Progenitor cell of endocrine pancreas (in vitro differentiated cells): ENCODE measurements at places on chromosomes 3 and 15. TPM values are rescaled to one million over a fixed set of nuclear protein-coding genes. Genes with fewer than 3 reads are reported as not detected.

- no peaks in the 10 kb centered on the region for H3K27me3 ChIP-seq
- H3K4me3 ChIP-seq, result no peak overlapping the region
- peaks cover 4% of the 10 kb centered on the region for H3K36me3 ChIP-seq
- DNase-seq, result no peak
Observed at GRCh38 chr3:125103406-125103805, 47.6 kb upstream of the HEG1 start.

DNA sequence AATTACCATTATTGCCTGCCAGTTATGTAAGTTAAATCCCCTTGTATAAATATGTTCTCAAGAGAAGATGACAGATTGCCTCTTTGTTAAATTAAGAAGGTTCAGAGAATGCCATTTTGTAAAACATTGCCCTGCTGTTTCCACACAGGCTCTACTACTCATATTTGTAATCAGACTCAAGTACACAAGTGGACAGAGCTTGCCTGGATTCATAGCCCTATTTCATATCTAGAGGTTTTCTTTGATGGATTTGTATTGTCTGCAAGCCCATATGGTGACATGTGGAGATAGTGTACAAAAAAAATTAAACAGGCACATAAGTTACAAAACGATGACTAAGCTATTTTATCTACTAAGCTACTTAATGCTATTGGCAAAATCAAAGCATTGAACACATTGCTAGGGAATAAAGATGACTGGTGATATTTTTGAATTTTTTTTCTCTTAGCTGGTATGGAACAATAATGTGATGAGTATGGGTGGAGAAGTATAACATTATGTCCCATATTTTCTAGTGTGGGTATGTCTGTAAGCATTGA lies 1286.6 kb upstream of the ALCAM start:
- H3K36me3 ChIP-seq, result no peaks in the 10 kb centered on the region
- H3K4me1 ChIP-seq, result no peaks in the 10 kb centered on the region
- no peaks in the 10 kb centered on the region for H3K27me3 ChIP-seq
- no peak overlapping the region for H3K4me3 ChIP-seq

- H3K27ac ChIP-seq, result peak overlapping the region; percentile 91
- no peaks in the 10 kb centered on the region for H3K27me3 ChIP-seq
- H3K4me3 ChIP-seq, result no peak overlapping the region
Observed at GRCh38 chr3:190594171-190594570, 80.3 kb downstream of the IL1RAP start.

GRCh38 chr3:53948174-53948573 lies 56.5 kb upstream of the SELENOK start:
- no peaks in the 10 kb centered on the region for H3K4me1 ChIP-seq
- H3K27ac ChIP-seq, result no peak overlapping the region
- peaks cover 7% of the 10 kb centered on the region for H3K27me3 ChIP-seq
- no peak for DNase-seq
- peaks cover 2% of the 10 kb centered on the region for H3K36me3 ChIP-seq
- no peak overlapping the region for H3K4me3 ChIP-seq

DNA sequence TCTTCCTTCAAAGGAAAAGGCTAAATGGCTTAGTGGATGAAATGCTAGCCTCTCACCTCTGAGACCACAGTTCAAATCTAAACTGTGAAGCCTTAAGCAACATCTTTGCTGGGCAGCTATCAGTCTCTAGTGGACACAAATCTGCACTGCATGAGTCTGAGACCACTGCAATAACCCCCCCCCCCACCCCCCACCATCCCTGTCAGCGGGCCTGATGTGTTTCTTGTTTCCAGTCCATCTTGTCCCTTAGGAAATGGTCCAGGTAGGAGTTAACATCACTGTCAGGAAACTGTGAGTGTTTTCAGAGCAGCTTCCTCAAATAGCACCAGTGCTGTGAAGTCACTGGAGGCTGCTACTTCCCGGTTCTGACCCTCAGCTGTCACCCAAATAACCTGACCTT lies 140.6 kb upstream of the TMCO5A start:
- peaks cover 7% of the 10 kb centered on the region for H3K27me3 ChIP-seq
- H3K27ac ChIP-seq, result no peak overlapping the region
- H3K4me1 ChIP-seq, result peaks cover 20% of the 10 kb centered on the region

- H3K27me3 ChIP-seq, result peaks cover 51% of the 10 kb centered on the region
- H3K27ac ChIP-seq, result no peak overlapping the region
- H3K36me3 ChIP-seq, result no peaks in the 10 kb centered on the region
- H3K4me1 ChIP-seq, result peaks cover 40% of the 10 kb centered on the region
- DNase-seq, result no peak
Observed at GRCh38 chr15:70169147-70169546, 71.4 kb upstream of the TLE3 start.

- peaks cover 13% of the 10 kb centered on the region for H3K36me3 ChIP-seq
- H3K27ac ChIP-seq, result no peak overlapping the region
- no peak for DNase-seq
- peaks cover 30% of the 10 kb centered on the region for H3K4me1 ChIP-seq
- peak overlapping the region; percentile 88 for H3K4me3 ChIP-seq
Observed at GRCh38 chr15:88913850-88914169, 631 bp upstream of the MFGE8 start.

DNA sequence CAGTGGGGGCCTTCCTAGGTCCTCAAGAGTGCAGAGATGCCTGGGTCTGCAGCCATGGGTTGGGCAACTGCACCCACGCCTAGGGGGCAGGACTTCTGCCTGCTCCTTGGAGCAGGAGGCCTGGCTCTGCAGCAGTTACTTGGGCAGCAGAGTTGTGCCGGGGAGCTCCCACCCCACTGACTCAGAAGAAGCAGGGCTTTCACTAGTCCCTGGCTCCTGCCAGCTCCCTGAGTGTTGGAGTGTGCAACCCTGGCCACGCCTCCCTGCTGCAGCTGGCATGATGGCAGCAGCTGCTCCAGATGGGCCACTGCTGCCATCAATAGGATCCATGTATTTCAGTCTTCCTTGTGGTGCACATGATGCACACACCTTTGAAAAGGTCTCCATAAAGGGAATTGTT lies 40.6 kb upstream of the KCNH8 start:
- no peaks in the 10 kb centered on the region for H3K36me3 ChIP-seq
- DNase-seq, result no peak
- no peak overlapping the region for H3K27ac ChIP-seq
- H3K27me3 ChIP-seq, result no peaks in the 10 kb centered on the region

GRCh38 chr3:50350527-50351322 lies at the start of the genes CYB561D2 and NPRL2:
Gene CYB561D2 (plus strand): TSS chr3:50350862. CDS start chr3:50351434, 572 bp downstream.
Gene NPRL2 (minus strand): TSS chr3:50350775. CDS start chr3:50350652, 123 bp downstream.
- H3K36me3 ChIP-seq, result peaks cover 5% of the 10 kb centered on the region
- DNase-seq, result peak; percentile 88
- H3K4me1 ChIP-seq, result peaks cover 21% of the 10 kb centered on the region
- H3K27ac ChIP-seq, result peak within 1 kb of the TSS; percentile 96

DNA sequence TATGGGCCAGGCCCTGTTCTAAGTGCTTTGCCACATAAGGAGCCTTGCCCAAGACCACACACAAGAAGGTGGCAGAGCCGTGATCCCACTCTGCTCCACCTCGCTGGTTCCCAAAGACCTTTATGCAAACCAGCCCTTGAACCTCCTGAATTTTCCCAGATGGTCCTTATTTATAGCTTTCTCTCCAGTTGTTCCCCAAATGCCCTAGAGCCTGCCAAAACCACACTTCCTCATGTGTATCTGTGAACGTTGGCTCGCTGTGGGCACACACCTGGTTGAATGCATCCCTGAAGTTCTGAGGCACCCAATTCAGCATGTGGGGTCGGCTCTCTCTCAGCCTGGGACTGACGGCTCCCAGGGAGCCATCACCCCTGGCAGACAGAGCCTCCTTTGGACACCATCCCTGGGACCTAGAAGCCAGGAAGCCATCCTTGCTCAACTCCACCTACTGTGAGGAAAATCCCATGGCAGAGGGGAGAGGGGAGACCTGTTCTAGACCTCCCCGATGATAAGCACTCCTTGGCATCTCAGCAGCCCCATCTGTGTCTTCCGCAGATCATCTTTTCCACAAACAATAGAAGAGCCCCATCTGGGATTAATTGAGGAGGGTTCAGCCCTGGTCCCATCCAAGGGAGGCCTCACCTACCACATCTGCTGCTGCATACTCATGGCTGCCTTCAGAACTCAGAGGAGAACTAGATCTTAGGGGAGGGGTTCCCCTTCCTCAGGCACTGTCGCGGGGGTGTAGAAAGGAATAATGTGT lies 42.3 kb upstream of the LIMD1 start:
- no peak for DNase-seq
- H3K27ac ChIP-seq, result no peak overlapping the region
- H3K4me1 ChIP-seq, result peaks cover 3% of the 10 kb centered on the region
- H3K36me3 ChIP-seq, result peaks cover 1% of the 10 kb centered on the region

DNA sequence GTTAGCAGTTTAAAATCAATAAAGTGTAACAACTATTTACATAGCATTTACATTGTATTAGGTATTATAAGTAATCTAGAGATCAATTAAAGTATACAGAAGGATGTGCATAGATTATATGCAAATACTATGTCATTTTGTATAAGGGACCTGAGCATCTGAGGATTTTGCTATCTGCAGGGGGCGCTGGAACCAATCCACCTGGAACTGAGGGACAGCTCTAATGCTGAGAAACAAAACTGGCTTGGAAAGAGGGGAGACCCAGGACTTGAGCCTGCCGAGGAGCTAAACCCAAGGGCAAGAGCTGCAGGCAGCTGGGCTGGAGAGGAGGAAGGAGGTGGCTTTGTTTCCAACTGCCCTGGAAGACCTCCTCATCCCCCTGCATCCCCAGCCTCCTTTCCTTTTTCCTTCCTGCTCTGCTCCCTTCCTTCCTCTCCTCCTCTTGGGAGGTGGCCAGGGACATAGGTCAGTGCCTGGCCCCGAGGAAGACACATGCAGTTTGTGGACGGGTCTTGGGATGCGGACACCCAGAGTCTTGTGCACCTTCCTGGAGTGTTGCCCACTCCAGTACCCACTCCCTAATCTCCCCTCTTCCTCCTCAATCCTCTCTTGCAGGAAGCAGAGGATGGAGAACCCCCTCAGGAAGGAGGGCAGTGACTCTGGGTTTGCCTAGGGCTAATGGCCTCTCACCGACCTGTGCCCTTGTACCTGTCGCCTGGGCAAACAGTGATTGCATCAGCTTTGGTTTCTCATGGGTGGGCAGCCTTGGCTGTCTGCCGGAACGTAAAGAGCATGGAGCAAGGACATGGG lies 825 bp upstream of the RTP3 start:
- peaks cover 5% of the 10 kb centered on the region for H3K27me3 ChIP-seq
- H3K4me1 ChIP-seq, result no peaks in the 10 kb centered on the region
- DNase-seq, result no peak
- no peak overlapping the region for H3K27ac ChIP-seq
- H3K36me3 ChIP-seq, result peaks cover 1% of the 10 kb centered on the region
- no peak overlapping the region for H3K4me3 ChIP-seq

GRCh38 chr3:50743643-50744042 lies 68.9 kb downstream of the DOCK3 start:
- H3K36me3 ChIP-seq, result peaks cover 3% of the 10 kb centered on the region
- H3K4me1 ChIP-seq, result no peaks in the 10 kb centered on the region
- H3K27me3 ChIP-seq, result no peaks in the 10 kb centered on the region

DNA sequence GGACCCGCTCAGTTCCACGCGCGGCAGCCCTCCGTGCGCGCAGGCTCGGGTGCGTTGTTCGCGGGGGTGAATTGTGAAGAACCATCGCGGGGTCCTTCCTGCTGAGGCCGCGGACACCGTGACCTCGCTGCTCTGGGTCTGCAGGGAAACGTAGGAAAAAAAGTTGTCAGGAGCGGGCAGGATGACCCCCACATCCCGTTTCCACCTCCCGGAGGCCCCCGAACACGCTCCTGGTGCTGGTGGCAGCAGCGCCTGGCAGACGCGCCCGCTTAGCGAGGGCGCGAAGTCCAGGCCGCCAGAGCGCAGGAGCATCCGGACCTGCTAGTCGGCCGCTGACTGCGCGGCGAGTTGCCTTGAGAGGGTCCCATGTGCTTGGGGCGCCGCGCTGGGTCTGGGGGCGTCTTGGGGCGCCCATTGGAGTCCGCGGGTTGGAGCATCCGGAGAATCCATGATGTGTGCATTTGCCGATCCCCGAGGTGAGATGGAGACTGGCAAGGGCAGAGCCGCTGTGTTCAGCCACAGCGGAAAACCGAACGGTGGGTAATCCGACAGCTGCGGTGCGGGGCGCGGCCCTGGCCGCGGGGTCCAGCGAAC lies 520 bp downstream of the GREM1 start:
- no peak for DNase-seq
- peaks cover 89% of the 10 kb centered on the region for H3K27me3 ChIP-seq
- H3K4me3 ChIP-seq, result peak overlapping the region; percentile 62
- H3K27ac ChIP-seq, result no peak overlapping the region
- H3K4me1 ChIP-seq, result peaks cover 14% of the 10 kb centered on the region

- peaks cover 6% of the 10 kb centered on the region for H3K27me3 ChIP-seq
- H3K4me3 ChIP-seq, result no peak overlapping the region
- no peak for DNase-seq
- no peaks in the 10 kb centered on the region for H3K36me3 ChIP-seq
- H3K27ac ChIP-seq, result no peak overlapping the region
Observed at GRCh38 chr3:159726231-159726964, 262.2 kb upstream of the IL12A start.

DNA sequence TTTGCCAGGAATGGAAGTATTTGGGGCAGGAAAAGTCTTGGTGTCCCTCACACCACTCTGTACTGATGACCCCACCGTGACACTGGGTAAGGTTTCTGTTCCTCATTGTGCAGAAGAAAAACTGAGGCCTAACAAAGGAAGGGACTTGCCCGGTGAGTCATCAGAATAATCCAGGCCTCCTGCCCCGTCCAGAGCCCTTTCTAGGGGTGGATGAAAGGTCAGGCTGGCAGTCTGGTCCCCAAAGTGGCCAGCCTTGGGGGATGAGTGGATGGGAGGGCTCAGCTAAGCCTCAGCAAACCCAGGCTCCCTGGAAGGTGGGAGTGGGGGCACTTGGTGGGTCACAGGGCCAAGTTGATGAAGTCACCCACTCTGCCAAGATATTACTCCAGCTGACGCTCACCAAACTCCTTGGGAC lies 2.3 kb upstream of the DNAH1 start:
- H3K27ac ChIP-seq, result no peak overlapping the region
- peaks cover 10% of the 10 kb centered on the region for H3K27me3 ChIP-seq
- peaks cover 6% of the 10 kb centered on the region for H3K4me1 ChIP-seq
- H3K36me3 ChIP-seq, result no peaks in the 10 kb centered on the region

- H3K4me1 ChIP-seq, result peaks cover 1% of the 10 kb centered on the region
- H3K27ac ChIP-seq, result no peak overlapping the region
- no peaks in the 10 kb centered on the region for H3K36me3 ChIP-seq
- H3K27me3 ChIP-seq, result no peaks in the 10 kb centered on the region
- no peak for DNase-seq
Observed at GRCh38 chr3:156619376-156619775, 55.0 kb upstream of the TIPARP start.

Gene SLC24A1
- total RNA-seq, result 9.6 and 10.3 TPM in 2 replicates

Gene PLEKHO2
- 9.1 and 9.6 TPM in 2 replicates for total RNA-seq

Gene POLQ
- total RNA-seq, result 9.6 and 9.9 TPM in 2 replicates

Gene GOLGA8J
- total RNA-seq, result not detected in 2 replicates

Gene SHF
- 61.1 and 61.7 TPM in 2 replicates for total RNA-seq

Gene EHHADH
- 6.2 and 7.6 TPM in 2 replicates for total RNA-seq

Gene TMEM108
- 6.1 and 6.7 TPM in 2 replicates for total RNA-seq

Gene PROS1
- 9.4 and 12.4 TPM in 2 replicates for total RNA-seq
